NCI-H1105 treated with DMSO at 0.1 percent for 48 hours (cell line): ENCODE measurements at places on chromosomes 7 and 10.

DNA sequence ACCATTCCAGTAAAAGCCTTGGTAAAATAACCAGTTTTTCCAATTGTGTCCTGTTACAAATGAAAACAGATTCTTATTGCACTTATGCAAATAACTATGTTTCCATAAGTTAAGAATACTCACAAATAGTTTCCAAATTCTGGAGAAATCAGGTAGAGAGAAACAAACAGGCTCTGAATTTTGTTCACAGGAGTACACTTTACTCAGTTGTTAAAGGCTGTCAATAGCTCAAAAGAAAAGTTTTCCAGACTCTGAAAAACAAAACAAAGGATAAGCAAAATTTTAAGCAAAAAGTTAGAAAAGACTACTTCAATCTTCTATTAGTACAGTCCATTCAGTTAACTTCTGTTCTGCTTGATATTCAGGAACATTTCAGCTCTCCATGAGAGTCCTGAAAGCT, 32.8 kb upstream of the ZNF365 start:
- no peak for DNase-seq

- DNase-seq: no peak
These were observed 91.7 kb downstream of the DNAJB6 start for GRCh38 chr7:157428554-157428945.

DNA sequence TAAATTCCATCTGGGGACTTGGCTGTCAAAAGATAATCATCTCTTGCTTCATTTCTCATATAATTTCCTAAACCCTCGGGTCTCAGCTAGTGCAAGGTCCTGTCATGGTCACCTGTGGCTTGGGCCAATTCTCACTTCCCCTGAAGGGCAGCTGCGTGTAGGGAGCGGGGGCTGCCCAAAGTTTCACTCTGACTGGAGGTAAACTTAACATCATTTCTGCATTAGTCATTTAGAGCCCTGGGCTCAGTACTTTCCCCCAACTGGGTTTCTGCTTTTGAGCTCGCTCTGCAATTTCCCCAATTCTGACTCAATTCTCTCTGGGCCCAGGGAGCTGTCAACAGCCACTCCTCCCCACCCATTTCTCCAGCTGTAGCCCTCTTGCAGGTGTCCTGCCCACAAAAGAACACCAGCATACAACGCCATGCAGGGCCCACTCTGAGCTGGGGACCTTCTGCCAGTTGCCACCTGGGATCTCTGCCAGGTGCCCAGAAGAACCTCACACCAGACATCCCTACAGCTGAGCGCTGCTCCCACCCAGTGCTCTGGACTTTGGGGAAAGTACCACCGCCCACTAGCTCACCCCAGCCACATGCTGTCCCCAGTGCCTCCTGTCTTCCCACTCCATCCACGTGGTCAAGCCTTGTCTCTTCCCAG, 37.9 kb downstream of the VOPP1 start:
- DNase-seq: no peak

GRCh38 chr7:150800581-150801241, at the start of gene TMEM176A:
Gene TMEM176A (plus strand): TSS chr7:150800769. CDS start chr7:150801551, 782 bp downstream.
- DNase-seq: peak; percentile 2

DNA sequence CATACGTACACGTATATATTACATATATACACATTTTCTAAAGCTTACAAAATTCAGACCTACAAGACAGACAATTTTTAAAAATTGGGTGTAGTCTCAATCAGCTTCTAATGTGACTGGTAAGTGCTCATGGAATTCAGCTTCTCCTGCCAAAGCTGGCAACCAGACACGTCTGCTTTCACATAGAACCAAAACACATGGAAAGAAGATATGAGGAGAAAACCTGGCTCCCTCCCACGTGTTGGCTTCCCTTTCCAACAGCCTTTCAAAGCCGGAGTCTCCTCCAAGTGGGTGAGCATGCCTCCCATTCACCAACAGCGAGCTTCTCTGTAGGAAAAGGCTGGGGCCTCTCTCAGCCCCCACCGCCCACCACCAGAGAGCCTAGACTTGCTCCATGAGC, 33.4 kb downstream of the CDCA7L start:
- DNase-seq: no peak

DNA sequence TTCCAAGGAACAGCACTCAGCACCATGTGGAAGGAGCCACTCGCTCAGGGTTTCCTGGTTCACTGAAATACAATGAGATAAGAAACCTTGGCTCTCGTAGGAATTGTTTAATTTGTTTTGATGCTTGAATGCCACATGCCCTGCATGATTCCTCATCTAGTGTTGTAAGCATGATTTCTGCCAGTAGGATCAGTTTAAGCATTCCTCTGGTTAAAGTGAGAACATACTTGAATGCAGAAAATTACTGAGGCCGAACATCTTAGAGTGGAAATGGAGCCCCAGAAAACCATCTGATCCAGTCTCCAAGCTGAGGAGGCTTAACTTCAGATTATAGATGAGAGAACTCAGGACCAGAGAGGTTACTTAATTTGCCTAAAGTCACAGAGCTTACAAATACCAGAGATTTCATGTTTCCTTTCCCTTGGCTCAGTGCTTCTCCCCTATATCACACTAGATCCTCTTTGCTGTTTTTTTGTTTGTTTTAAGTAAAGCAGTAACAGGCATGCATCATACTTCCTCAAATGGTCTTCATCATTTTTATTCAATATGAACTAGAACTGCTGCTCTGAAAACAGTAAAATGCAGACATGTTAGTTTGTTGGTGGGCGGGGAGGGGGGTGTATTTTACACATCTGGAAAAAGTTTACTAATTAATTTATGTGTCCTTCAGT, 125.1 kb downstream of the ADAM12 start:
- DNase-seq: no peak

GRCh38 chr7:112105584-112106530, 100.3 kb downstream of the DOCK4 start:
- no peak for DNase-seq

DNA sequence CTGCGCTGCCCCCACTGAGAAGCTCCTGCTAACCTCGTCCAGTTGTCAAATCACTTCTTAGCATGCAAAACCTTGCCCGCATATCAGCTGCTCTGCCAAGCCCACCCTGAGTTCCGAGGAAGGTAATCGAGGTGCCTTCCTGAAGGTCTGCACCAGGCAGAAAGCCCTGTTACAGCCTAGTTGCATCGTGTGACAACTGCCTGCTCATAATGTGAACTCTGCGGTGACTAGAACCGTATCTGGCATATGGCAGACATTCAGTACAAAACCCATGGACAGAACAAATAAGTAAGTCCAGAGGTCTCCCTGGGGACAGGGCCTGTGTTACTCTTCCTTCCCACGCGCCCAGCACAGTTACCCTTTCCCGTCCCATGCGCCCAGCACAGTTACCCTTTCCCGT, 394.3 kb downstream of the DNAJB6 start:
- no peak for DNase-seq

- DNase-seq: no peak
These were observed 1.2 kb upstream of the CHAT start for GRCh38 chr10:49612513-49613164.

DNA sequence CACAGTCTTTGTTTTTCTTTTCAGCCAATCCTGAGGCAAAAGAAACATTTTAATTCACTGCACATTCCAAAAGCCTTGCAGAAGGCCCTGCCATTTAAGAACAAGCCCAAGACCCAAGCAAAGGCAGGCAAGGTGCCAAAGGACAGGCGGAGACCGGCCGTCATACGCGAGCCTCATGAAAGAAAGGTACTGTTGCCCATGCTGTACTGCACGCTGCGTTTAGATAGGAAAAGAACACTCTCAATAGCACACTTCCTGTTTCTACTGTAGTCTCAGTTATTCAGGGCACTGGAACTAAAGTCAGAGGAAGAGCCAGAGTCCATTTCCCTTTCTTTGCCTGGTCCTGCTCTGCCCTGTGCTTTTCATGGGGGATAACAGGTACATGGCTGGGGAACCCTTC, 47.6 kb downstream of the BMS1 start:
- DNase-seq: no peak

DNA sequence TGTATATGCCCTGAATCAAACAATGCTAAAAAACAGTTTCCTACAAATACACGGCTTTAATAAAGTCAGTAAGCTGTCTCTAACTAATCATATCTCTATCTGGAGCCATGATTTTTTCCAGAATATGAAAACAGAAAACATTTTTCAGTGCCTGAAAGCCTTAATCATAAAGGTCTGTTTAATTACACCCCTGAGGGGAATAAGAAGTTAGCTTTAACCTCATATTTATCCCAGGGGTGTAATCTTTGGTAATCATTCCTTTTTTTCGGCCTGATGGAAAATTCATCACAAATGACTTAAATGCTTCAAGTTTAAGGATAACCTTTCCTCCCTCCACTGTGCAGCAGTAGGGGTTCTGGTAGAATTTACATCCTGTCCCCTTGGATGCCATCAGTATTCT, 124.2 kb downstream of the ATE1 start:
- DNase-seq: no peak

DNA sequence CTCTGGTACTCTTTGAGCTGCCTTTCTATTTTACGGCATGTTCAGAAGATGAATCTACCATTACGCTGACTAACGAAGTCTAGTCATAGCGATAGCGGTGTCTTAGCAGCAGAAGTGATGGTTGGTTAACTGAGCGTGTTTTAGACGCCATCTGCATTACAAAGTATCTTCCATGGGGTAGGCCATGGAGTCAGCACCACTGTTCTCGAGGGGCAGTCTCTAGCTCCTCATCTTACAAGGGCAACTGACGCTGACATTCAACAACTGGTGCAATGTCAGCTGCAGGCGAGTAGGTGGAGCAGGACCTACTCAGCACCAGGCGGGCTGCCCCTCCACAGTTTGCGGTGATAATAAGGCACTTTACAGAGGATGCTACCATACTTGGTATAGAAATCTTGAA, 88.7 kb downstream of the ADARB2 start:
- DNase-seq: no peak

DNA sequence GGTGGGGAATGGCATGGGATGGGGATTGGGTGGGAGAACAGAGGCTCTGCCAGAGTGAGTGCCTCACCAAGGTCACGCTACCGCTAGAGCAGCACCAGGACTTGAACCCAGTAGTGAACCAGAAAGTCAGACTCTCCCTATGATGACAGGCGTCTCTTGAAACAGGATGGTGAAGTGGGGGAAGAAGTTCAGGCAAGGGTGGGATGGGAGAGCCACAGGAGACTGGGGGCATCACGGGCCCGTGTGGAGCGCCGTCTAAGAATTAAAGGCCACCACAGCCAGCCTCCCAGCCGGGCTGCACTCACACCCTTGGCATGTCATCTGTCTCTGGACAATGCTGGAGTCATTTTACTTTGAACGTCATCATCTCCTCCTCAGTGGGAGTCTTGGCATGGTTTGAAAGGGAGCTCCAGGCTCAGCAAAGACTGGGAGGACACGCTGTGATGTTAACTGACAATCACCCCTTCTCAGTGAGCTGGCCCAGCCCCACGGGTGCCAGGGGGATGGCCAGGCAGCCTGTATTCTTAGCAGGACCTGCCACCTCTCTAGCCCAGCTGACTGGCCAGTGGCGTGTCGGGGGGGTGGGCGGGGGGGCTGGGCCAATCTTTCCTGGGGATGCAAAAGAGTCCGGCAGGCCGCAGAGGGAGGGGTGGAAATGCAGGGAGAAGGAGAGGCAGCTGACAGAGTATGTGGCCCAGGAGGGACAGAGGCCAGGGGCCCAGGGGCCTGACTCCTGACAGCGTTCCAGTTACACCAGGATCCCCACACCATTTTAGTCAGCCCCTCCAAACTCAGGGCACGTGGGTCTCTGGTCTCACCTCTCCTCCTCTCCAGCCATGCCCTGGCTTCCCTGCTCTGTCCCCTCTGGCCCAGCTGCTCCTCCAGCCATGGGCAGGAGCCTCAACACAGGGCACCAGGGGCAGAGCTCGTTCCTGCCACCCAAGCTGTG, 96.2 kb downstream of the VOPP1 start:
- no peak for DNase-seq

GRCh38 chr7:64946772-64947171, 43.7 kb downstream of the ZNF273 start:
- DNase-seq: peak; percentile 30
